ENCODE measurements at places on chromosomes 3 and 15. TPM values are rescaled to one million over a fixed set of nuclear protein-coding genes. Genes with fewer than 3 reads are reported as not detected.

GRCh38 chr15:43775411-43775965 is 1.3 kb downstream of the ELL3 start:
- H3K4me1 ChIP-seq = peaks cover 6% of the 10 kb centered on the region
- H3K27ac ChIP-seq = peak overlapping the region; percentile 41
- no peaks in the 10 kb centered on the region for H3K27me3 ChIP-seq
- peak; percentile 72 for DNase-seq
- H3K4me3 ChIP-seq = no peak overlapping the region

DNA sequence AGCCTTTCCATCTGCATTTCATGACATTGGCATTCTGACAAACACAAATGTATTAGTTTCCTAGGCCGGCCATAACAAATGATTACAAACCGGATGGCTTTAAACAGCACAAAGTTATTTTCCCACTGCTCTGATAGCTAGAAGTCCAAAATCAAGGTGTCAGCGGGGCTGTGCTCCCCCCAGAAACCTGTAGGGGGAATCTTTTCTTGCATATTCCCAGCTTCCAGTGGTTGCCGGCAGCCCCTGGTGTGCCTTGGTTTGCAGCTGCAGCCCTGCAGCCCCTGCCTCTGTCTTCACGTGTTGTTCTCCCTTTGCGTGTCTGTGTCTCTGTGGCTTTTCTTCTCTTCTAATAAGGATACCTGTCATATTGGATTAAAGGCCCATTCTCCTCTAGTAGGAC is 79.0 kb upstream of the CDV3 start:
- H3K4me1 ChIP-seq = no peaks in the 10 kb centered on the region
- H3K4me3 ChIP-seq = no peak overlapping the region
- H3K27me3 ChIP-seq = no peaks in the 10 kb centered on the region
- H3K27ac ChIP-seq = no peak overlapping the region

DNA sequence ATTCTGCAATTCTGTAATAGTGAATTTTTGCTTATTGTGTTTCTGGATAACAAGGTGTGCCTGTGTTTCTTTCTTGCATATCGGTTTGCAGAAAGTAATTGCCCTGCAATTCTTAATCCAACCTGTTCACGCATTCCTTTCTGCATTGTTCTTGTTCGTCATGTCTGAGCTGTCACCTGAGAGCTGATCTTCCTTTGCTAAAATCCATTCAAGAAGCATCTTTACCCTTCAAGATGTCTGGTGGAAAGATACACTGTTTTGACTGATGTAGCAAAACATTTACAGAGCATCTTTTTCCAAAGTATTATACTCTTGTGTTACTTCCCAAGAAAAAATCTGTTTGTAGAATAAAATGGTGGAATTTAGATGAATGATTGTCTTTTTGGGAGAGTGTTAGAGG is 159.0 kb upstream of the WNT5A start:
- no peaks in the 10 kb centered on the region for H3K4me1 ChIP-seq
- H3K36me3 ChIP-seq = no peaks in the 10 kb centered on the region
- H3K27ac ChIP-seq = no peak overlapping the region
- DNase-seq = no peak

GRCh38 chr15:60932051-60932915 is 296.8 kb downstream of the RORA start:
- H3K27ac ChIP-seq = no peak overlapping the region
- no peaks in the 10 kb centered on the region for H3K27me3 ChIP-seq
- no peak for DNase-seq
- no peaks in the 10 kb centered on the region for H3K36me3 ChIP-seq
- H3K4me1 ChIP-seq = no peaks in the 10 kb centered on the region

DNA sequence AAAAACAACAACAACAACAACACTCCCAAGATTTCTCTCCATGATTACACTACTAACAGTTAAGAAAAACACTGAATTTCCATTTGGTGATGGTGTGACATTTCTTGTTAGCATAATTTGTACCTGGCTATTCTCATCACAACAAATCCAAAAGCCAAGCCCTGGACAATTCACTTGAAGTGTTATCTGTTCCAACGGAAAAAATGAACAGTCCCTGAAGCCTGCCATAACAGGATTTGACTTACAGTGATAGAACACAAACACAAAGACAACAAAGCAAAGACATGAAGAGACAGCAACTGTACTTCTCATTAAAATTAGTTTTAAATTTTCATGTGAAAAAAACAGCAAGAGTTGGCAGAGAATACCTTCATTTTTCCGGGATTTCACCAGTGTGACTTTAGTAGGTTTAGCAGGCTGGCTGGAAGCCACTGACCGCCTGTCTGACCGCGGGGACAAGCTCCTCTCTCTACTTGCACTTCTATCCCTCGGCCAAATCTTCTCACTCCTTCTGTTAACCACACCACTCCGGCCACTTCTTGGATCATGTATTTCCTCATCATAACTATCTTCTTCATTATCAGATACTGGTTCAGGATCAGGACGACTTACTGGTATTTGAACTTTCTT is 56.3 kb downstream of the TJP1 start:
- H3K36me3 ChIP-seq = no peaks in the 10 kb centered on the region
- H3K27me3 ChIP-seq = no peaks in the 10 kb centered on the region
- no peak for DNase-seq
- no peak overlapping the region for H3K4me3 ChIP-seq

DNA sequence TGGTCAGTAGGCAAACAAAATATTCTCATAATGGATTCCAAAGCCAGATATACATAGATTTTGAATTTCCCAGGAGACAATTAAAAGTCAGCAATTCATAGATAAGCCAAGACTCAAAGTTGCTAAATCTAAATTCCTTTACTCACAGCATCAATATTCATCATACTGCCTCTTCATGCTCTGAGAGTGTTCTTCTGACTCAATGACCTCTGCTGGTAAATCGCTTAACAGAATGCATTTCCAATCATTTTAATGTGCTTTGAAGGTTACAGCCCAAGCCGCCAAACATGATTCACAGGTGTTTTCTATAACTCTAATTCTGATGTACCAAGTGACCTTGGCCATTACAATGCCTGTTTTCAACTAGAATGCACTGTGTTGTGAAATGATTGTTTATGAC is 24.2 kb upstream of the SLC4A7 start:
- no peak for DNase-seq
- H3K4me1 ChIP-seq = no peaks in the 10 kb centered on the region
- H3K27ac ChIP-seq = no peak overlapping the region
- no peak overlapping the region for H3K4me3 ChIP-seq

DNA sequence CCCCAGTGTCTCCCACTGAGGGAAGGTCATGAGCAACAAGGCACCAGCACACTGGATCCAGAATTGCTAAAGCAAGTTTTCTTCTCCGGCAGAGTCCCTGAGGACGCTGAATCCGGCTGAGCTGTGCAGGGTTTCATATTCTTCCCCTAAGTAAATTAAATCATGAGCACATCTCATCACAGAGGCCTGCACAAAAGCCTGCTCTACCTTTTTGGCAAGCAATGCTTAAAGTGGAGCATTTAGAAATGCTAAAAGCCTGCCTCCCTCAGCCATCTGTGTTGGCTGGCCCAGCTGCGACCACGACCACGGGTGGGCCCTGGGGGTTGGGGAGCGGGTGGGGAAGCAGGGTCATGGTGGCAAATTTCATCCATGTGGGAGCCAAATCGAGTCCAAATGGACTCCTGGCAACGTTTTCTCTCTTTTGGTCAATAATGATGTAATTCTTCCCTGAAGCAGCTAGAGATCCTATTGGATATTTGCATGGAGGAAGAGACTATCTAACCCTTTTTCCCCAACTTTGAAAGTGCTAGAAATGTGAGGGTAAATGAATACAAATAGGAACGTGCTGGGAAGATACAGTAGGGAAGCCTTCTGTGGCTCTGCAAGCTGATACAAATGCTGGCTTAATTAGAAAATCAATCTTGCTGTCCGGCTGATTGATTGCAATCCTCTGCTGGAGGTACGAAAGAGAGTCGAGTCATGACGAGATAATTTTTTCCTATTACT is 532.8 kb upstream of the TBL1XR1 start:
- H3K4me3 ChIP-seq = no peak overlapping the region
- no peak overlapping the region for H3K27ac ChIP-seq
- no peak for DNase-seq
- no peaks in the 10 kb centered on the region for H3K4me1 ChIP-seq

- H3K27ac ChIP-seq = no peak overlapping the region
- no peak overlapping the region for H3K4me3 ChIP-seq
- no peaks in the 10 kb centered on the region for H3K4me1 ChIP-seq
- no peaks in the 10 kb centered on the region for H3K27me3 ChIP-seq
These were observed 142.7 kb downstream of the GADL1 start for GRCh38 chr3:30751610-30752299.

DNA sequence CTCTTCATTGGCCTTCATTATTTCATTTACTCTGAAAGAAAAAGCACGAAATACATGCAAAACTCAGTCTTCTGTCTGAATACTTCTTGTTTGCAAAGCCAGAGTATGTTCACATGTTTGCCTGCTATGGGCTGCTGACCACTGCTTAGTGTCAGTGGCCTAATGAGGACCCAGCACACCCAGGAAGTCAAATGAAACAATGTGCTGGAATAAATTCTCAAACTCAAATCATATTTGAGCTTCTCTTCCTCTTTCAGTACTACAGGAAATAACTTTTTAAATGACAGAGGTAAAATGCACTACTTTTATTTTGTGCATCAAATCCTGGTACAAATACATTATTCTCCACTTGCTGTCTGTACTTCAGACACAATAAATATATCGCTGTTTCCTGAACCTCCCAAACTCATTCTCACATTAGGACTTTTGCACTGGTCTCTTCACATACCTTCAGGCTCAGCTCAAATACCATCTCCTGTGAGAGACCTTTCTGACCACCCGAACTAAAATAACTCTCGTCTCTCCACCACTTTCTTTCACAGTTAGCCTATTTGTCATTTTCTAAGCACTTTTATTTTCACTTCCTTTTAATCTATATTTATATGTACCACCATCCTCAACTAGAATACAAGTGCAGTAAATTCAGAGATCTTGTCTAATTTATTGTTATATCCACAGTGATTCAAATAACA is 176.8 kb downstream of the TUSC7 start:
- DNase-seq = no peak
- no peak overlapping the region for H3K4me3 ChIP-seq
- no peaks in the 10 kb centered on the region for H3K36me3 ChIP-seq
- H3K4me1 ChIP-seq = no peaks in the 10 kb centered on the region

GRCh38 chr15:45993508-45993907 is 358.7 kb downstream of the SQOR start:
- no peaks in the 10 kb centered on the region for H3K36me3 ChIP-seq
- H3K4me1 ChIP-seq = no peaks in the 10 kb centered on the region
- DNase-seq = no peak
- H3K27me3 ChIP-seq = no peaks in the 10 kb centered on the region
- H3K4me3 ChIP-seq = no peak overlapping the region

GRCh38 chr3:157082305-157082982 is 77.5 kb downstream of the CCNL1 start:
- no peaks in the 10 kb centered on the region for H3K36me3 ChIP-seq
- H3K4me1 ChIP-seq = peaks cover 11% of the 10 kb centered on the region
- H3K4me3 ChIP-seq = no peak overlapping the region
- no peak for DNase-seq
- no peaks in the 10 kb centered on the region for H3K27me3 ChIP-seq

GRCh38 chr3:170220871-170221270 is 1.4 kb upstream of the PRKCI start:
- DNase-seq = no peak
- no peaks in the 10 kb centered on the region for H3K27me3 ChIP-seq
- H3K27ac ChIP-seq = no peak overlapping the region
- H3K36me3 ChIP-seq = no peaks in the 10 kb centered on the region
- peaks cover 2% of the 10 kb centered on the region for H3K4me1 ChIP-seq

DNA sequence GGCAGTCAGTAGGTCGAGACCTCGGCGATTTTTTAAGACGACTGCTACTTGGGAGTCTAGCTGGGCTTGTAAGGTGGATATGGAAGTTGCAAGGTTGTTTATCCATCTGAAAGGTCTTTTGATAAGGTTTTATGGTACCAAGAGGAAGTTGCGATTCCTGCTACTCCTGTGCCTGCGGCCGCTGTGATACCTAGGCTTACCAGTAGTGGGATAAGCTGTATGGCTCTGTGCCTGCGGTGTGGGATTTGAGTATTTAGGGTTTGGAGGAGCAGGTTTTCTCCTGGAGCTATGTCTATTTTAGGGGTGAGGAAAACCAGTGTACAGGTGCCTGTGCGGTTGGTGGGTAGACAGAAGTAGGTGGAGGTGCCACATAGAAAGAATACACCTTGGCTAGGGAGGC is 1059.8 kb downstream of the SI start:
- no peak for DNase-seq
- no peaks in the 10 kb centered on the region for H3K27me3 ChIP-seq
- H3K4me1 ChIP-seq = no peaks in the 10 kb centered on the region
- H3K27ac ChIP-seq = no peak overlapping the region
- H3K4me3 ChIP-seq = no peak overlapping the region

DNA sequence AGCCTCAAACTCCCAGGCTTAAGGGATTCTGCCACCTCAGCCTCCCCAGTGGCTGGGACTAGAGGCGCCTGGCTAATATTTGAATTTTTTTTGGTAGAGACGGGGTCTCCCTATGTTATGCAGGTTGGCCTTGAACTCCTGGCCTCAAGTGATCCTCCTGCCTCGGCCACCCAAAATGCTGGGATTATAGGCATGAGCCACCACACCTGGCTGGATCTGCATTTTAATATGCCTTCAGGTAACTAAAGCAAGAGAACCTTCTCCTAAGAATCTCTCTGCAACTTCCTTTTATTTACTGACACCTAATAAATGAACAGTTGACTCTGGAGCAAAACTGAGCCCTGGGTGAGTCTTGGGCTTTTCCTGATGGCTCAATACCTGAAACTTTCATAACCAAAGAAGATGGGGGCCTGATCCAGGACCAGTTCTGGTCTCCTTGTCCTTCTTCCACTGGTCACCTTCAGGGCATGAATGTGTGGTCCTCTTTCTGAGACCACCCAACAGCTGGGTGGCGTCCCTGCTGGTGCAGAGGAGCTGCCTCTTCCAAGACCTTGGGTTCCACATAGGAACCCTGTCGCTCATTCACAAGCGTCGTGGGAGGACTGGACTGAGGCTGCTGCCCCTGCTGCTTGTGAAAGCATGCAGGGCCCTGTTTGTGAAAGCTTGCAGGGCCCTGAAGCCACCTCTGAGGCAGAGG is 28.2 kb downstream of the CCR9 start:
- peaks cover 10% of the 10 kb centered on the region for H3K36me3 ChIP-seq
- no peak overlapping the region for H3K4me3 ChIP-seq
- H3K4me1 ChIP-seq = no peaks in the 10 kb centered on the region

DNA sequence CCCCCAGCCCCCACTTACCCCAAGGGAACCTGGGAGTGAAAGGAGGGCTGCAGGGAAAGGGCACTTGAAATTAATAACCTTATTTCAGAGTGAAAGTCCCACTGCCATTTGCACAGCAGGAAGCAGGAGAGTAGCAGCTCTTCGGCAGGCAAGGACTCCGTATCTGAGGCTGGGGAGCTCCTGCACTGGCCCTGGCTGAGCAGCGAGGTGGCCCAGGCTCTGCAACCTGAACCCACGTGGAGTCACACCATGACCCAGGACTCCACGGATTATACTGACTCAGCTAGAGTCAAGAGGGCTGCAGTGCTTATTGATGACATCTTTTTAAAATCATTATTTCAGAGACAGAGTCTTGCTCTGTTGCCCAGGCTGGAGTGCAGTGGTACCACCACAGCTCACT is 214.5 kb downstream of the XXYLT1 start:
- H3K4me3 ChIP-seq = no peak overlapping the region
- no peaks in the 10 kb centered on the region for H3K36me3 ChIP-seq
- H3K27me3 ChIP-seq = no peaks in the 10 kb centered on the region
- H3K4me1 ChIP-seq = no peaks in the 10 kb centered on the region
- H3K27ac ChIP-seq = no peak overlapping the region

GRCh38 chr3:112755845-112756613 is 90.6 kb downstream of the CD200R1L start:
- no peaks in the 10 kb centered on the region for H3K4me1 ChIP-seq
- H3K27ac ChIP-seq = no peak overlapping the region
- no peaks in the 10 kb centered on the region for H3K36me3 ChIP-seq

C3orf20 gene
- total RNA-seq = not detected

PLSCR2 gene
- 1.2 TPM for total RNA-seq

PARP9 gene
- 11.4 TPM for total RNA-seq
